Hematopoietic multipotent progenitor cell treated with erythropoietin and hydrocortisone succinate and interleukin-3 and kit ligand, for 6 days (in vitro differentiated cells): ENCODE measurements at places on chromosomes 7 and 10.

DNA sequence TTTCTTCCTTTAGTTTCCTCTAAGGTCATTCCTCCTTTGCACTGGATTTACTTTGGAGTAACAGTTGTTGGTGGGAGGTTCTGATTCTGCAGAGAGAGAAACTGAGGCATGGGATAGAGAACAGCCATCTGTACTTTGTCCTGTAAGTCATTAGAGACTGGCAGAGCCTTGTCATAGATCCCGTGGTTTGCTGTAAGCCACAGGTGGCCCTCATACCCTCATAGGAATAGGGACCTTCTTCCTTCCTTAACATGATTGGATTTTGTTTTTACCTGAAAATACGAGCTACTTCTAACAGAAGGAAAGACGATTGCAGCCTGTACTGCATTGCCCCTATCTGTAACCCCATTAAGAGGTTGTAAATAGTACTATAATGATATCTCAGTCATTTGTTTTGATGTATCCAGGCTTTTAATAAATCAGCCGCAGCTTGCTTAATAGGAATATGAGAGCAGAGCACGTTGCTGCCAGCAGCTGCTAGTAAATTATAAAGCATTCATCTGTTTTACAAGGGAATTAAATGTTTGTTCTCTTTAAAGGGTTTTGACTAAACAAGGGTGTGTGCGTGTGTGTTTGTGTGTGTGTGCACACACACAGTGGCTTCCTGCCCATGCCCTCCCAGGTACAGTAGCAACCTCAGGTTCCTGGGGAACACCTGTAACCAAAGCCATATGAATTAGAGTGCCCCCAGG is 249.8 kb downstream of the AUTS2 start:
- DNase-seq, result no peak

DNA sequence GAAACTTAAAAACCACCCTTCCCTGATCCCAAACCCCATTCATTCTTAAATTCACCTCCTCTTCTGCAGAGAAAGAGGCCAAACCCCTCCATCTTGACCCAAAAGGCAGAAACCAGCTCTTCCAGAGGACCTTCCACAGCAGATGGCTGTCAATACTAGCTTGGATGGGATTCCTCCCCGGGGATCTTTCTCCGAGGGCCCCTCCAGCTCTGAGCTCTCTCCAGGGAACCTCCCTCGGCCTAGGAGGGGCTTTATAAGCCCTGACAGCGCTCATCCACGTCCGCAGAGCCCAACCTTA is 5.4 kb downstream of the TNRC18 start:
- DNase-seq, result no peak

DNA sequence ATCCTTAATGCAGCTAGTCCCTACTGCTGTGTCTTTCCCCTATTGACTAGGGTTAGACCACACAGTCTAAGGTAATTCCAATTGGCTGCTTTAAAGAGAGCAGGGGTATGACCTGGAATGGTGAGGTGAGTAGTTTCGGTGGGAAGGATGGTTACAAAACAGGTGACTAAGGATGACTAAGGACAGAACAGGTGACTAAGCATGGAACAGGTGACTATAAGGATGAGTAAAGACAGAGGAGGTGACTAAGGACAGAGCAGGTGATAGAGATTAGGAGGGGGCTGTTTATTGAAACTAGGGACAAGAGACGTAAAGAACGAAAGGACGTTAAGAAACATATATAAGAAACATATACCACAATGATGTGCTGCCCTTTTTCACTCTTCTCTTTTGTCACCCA is 145.1 kb upstream of the TMEM106B start:
- no peak for DNase-seq

DNA sequence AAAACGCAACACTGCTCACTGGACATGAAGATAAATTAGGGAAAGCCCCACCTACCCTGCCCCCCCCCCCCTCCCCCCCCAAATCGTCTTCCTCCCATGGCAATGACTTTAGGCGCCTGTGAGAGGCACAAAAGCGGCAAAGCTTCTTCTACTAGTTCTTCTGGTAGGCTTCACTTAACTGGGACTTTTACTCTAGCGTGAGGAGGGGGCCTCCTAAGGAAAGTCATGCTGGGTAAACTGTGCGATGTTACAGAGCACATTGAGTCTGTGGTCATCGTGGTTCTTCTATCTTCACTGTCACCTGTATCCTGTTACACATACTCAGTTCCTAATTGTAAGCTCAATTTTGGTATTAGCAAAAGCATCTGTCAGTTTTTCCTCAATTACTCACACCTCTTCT is 25.1 kb downstream of the HSPB1 start:
- DNase-seq, result peak; percentile 89

DNA sequence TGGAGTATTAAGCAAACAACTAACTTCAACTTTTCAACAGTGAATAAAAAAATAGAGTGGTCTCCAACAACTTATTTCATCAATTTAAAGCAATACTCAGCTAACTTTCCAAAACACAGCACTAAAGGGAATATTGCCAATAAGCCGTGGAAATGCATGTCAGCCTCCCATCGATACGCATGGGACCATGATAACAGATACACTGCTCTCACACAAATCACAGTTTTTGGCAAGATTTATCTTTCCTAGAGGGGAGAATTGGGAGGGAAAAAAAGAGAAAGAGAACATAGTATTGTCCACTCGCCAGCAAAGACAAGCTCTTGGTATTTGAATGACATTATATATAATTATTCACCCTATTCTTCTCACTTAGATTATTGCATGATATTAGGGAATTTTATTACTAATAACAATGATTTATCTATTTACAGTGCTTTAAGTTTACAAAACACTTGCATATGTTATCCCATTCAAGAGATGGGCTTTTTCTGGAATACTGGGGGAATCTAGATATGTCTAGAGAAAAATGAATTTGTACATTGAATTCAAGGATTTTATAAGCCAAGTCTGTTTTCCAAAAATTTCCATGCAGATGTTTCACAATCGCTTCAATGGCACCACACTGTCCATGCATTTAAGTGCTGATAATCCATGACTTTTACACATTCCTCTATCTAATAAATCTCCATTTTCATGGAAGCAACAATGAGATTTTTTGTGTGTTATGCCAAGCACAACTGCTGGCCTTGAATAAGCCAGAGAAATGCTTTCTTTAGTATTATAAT is 194.0 kb upstream of the MGMT start:
- no peak for DNase-seq

DNA sequence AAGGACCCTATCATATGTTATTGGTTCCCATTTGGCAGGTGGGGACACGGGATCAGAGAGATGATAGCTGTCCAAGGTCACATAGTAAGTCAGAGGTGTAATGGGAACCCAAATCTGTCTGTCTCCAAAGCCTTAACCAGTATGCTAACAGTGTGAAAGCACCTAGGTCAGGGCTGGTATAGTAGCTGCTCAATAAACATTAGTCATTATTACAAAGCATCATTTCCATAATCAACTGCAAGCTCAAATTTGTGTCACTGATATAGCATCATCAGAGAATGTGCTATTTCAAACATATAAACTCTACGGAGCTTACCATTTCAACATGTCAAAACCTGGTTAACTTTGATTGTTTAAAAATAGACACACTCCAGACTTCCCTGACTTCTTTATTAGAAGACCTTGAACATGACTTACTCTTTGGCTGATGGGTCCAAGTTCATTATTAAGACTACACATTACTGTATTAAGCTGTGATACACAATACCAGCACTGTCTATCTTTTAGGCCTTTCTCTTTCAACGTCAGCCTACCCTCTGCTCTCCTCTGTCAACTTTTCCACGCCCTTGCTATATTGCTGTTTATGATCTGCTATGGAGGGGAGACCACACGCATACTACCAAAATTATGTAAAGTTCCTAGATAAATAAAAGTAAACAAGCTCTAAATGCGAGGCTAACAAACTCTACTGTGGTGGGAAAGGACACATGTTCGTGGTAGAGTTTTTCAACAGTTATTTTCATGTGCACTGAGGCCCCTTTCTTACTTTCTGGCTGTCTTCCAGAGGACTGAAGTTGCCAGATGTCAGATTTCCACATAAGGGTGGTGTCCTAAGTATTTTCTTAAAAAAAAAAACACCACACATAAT is 33.6 kb downstream of the DNMBP start:
- DNase-seq, result peak; percentile 65

DNA sequence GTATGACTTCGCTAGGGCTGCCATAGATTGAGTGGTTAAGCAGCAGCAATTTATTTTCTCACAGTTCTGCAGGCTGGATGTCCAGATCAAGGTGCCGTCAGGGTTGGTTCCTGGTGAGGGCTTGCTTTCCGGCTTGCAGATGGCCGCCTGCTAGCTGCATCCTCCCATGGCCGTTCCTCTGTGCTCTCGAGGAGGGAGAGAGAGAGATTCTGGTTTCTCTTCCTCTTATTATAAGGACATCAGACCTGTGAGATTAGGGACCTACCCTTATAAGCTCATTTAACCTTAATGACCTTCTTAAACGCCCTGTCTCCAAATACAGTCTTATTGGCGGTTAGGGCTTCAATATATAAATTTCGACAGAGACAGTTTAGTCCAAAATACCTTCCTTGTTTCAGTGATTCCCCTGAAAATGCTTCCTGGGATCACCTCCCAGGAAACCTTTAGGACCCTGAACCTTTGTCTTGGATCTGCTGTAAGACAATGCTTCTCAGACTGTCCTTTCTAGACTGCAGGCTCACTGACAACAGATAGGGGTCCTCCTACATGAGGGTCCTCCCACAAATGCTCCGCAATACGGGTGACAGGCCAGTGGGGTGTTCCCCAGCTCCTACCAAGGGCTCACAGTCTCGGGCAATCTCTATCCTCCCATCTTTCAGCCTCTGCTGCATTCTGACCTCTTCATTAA is 82.5 kb upstream of the BAIAP2L1 start:
- DNase-seq, result no peak

GRCh38 chr7:113730309-113730955 is 188.4 kb downstream of the PPP1R3A start:
- DNase-seq, result no peak

GRCh38 chr7:36456548-36456947 is 66.9 kb downstream of the ANLN start:
- no peak for DNase-seq

DNA sequence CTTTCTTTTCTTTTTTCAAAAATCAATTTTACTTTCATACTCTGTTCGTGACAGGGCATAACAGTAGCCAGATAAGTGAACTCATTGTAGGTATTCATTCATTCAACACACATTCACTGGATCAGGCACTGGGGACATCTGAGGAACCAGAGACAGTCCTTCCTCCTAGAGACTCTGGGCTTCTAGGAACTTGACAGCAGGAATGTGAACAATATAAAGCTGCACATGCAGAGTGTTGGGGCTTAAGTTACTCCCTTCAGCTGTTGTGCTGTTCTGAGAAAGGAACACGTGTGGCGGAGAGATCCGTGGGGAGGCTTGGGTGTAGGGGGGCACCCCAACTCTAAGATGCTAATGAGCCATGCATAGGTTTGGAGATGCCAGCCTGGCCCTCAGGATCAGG is 120.4 kb downstream of the PKD1L1 start:
- DNase-seq, result no peak

DNA sequence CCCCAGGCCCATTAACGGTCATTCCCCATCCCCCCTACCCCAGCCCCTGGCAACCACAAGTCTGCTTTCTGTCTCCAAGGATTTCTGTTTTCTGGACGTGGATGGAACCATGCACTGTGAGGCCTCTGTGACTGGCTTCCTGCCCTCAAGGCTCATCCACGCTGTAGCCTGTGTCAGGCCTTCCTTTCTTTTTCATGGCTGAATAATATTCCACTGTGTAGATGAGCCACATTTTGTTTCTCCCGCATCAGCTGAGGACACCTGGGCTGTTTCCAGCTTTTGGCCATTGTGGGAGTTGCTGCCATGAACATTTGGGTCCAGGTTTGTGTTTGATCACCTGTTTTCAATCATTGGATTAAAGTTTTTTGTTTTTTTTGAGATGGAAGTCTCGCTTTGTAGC is 50.0 kb downstream of the UNCX start:
- no peak for DNase-seq

- DNase-seq, result no peak
Observed at GRCh38 chr10:86104156-86104555, 262.4 kb downstream of the GRID1 start.

DNA sequence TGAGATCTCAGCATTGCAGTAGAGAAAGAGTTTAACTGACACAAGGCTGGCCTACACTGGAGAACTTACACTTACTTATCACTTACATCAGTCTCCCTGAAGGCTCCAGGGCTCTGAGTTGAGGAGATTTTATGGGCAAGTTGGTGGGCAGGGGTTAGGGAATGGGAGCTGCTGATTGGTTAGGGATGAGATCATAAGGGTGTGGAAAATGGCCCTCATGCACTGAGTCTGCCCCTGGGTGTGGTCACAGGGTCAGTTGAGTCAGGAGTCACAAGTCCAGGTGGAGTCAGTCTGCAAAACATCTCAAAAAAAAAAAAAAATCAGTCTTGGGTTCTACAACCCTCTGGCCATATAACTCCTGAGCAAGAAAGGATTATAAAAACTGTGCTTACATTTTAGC is 60.5 kb downstream of the PPP1R17 start:
- peak; percentile 3 for DNase-seq

GRCh38 chr10:111498560-111498959 is 421.7 kb downstream of the ADRA2A start:
- no peak for DNase-seq

- no peak for DNase-seq
Observed at GRCh38 chr10:11245095-11245479, 227.4 kb downstream of the CELF2 start.

DNA sequence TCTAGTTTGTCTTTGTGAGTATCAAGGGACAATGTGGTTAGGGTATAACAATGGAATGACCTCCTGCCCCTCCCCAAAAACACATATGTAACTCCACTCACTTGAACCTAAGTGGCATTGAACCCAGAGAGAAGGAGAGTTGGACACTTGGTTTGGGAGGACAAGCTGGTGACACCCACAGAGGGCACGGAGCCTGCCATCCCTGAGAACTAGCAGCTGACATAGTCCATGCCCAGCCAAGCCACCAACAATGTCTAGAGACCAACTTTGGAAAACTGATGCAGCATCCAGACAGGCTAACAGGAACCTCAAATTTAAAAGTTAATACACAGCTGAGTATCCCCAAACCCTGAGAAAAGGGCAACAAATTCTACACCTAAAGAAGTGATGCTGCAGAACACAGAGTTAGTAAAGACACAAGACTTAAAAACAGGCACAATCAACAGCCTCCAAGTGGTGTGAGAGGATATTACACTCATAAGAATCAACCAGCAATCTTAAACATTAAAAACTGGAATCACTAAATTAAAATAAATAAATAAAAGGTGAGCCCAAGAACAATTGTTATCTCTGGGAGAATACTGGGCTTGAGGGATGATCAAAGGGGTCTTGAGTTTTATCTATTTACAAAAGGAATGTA is 27.2 kb downstream of the NUDCD3 start:
- DNase-seq, result peak; percentile 43

- DNase-seq, result no peak
Observed at GRCh38 chr10:15211464-15211979, 43.0 kb upstream of the NMT2 start.
